Nephron progenitor cell (in vitro differentiated cells): ENCODE measurements at places on chromosomes 7 and 10.
A peak's percentile ranks its signal among the peaks of the same experiment; 100 is the strongest.

DNA sequence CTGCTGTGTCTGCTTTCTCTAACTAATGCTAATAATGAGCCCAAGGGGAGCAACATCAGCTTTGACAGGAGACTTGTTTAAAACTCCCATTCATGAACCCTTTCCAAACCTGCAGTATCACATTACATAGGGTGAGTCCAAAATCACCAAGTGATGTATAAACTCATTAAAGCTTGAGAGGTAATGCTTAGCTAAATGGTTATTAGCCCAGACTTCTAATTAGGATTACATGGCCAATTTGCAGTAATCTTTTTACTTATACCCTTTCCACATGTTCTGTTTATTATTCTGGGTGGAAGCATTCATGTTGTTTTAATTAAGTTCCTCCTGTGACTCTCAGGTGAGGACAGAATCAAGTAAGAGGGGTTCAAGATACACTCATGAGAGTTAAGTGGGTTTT is 17.5 kb downstream of the ZNF138 start:
- no peak for DNase-seq

DNA sequence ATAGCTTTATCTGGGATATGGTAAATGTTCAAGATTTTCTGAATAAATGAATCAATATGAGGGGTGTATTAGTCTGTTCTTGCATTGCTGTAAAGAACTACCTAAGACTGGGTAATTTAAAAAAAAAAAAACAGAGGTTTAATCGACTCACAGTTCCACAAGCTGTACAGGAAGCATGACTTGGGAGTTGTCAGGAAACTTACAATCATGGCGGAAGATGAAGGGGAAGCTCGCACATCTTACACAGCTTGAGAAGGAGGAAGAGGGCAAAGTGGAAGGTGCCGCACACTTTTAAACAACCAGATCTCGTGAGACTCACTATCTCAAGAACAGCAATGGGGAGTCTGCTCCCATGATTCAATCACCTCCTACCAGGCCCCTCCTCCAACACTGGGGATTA is 32.5 kb upstream of the OTUD1 start:
- DNase-seq: no peak

- no peak for DNase-seq
Measured at GRCh38 chr10:119191881-119192280, 13.3 kb upstream of the PRDX3 start.

GRCh38 chr7:1085910-1086421 is 1.9 kb upstream of the GPER1 start:
- DNase-seq: no peak

DNA sequence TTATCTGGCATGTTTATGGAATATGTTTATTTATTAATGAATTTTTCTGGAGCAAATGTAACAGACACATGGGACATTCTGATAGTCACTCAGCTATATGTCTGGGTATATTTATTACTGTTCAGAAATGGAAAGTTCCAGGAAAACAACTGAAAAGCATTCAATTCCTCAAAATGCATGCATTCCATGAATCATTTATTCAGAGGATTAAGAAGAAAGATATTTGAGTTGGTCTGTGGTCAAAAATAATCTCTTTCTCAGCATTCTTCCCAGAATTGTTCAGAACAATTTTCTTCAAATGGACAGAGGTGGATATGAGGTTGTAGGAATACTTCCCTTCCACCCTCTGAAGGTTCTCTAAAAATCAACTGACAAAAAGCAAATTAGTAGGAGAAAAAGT is 97.6 kb upstream of the ITGB1 start:
- no peak for DNase-seq

GRCh38 chr10:45461034-45461433 is 87.0 kb downstream of the ALOX5 start:
- no peak for DNase-seq

- DNase-seq: no peak
Measured at GRCh38 chr7:115410972-115411686, 489.2 kb downstream of the MDFIC start.

DNA sequence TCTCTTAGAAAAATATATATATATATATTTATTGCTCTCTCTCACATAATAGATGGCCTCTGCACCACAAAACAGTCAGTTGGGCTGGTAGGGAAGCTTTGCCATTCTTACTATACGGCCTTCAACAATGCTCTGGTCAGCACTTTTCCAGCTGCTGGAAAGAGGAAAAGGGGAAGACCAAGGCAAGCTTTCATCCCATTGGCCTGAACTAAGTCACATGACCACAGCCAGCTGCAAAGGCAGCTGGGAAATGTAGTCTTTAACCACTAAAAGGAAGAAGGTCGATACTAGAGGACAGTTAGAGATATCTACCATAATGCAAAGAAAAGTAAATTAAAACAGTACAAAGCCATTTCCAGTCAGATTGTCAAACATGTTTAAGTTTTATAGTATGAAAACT is 58.4 kb upstream of the MACROH2A2 start:
- DNase-seq: no peak

DNA sequence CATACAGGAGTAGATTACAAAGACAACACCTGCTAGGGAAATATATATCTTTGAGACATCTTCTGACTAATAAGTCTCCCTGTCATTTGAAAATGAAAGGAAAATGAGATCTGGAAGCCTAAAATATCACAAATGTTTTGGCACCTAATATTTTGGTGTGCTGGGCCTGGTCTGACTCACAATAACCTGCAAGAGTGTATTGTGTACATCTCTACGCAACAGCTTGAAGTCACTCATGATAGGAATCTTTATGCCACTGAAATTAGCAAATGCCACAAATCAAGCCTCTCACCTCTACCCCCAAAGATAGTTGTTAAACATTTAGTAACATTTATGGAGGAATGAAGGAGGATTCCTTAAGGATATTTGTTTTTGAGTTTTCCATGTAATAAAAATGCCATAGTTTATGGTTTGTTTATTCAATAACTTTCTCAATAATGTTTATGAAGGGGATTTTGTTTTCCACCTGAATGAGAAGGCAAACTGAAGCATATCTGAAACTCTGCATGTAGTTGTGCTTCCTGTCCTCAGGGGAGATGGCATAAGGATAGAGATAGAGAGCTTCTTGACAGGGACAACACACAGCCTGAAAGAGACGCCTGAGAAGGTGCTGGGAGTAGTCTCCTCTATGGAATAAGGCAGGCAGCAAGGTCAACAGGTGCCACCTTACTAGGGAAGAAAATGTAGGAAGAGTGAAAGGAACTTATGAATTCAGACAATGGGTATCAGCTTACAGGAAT is 197.4 kb downstream of the AHR start:
- DNase-seq: no peak

DNA sequence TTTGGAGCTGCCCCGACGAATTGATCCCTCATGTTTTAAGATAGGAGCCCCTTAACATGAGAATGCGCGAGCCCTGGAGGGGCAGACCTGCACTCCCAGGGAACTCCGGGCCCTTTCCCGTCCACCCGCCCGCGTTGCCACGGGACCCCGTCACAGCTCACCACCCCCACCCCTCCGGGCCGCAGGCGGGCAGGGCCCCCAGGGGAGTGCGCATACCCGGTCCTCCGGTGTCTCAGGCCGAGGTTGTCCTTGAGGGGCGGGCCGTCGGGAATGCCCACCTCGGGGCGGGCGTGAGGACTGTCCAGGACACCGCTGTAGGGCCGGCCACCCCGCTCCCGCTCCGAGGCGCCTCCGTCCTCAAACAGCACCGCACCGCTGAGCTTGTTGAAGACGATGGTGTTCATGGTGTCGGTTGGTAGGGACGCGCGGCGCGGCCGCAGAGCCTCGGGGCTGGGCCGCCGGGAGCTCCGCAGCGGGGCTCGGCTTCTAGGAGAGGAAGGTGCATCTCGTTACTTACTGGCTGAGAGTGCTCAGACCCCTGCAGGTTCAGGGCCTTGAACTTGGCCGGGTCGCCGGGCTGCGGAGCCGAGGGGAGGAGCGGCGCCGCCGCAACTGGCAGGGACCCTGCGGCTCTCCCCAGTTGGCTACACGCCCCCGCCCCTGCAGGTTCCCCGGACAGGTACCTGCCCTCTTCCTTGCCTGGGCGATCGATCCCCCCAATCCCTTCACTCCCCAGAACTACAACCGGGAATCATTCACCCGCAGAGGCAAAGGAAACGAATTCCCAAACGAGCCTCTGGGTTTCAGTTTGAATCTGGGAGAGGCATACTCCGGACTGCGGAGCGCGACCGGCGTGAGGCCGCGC is 2.4 kb downstream of the MKX start:
- DNase-seq: peak; percentile 59

- DNase-seq: no peak
Measured at GRCh38 chr10:110277591-110277990, 27.1 kb downstream of the SMNDC1 start.

DNA sequence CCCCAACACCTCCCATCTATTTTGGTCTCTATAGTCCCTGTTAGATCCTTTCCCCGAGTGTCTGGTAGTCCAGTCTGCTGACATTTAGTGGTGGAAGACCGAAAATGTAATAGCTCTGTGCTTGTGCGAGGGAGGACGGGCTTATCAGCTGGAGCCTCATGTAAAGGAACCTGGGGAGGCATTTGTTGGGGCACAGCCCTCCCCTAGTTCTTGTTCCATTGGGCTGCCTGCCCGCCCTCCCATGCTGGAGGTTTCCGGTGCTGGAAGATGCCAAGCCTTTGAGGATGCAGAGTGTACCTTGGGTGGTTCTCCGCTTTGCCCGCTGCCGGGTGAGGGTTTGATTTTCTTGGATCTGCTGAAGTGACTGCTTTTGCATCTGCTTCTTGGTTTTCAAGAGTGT is 5.4 kb downstream of the ZNF862 start:
- no peak for DNase-seq

GRCh38 chr10:43846187-43846680 is 197.6 kb upstream of the ZNF32 start:
- no peak for DNase-seq

DNA sequence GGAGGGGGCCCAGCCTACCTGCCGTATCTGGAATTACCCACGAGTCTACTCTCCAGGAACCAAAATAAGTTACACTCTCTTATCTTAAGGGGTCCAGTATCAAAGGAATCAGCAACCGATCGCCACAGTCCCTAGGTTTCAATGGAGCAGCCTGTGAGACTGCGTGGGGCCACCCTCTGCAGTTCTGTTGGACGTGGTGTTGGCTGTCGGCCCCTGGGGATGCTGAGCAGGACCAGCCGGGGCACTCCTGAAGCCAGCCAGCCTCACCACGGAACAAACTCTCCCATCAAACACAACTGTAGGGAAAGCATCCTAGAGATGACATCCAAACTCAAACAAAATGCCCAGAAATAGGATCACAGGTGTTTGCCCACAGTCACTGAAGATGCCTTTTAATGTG is 25.5 kb upstream of the ABLIM1 start:
- DNase-seq: no peak

- no peak for DNase-seq
Measured at GRCh38 chr7:81439591-81439990, 330.3 kb downstream of the HGF start.

DNA sequence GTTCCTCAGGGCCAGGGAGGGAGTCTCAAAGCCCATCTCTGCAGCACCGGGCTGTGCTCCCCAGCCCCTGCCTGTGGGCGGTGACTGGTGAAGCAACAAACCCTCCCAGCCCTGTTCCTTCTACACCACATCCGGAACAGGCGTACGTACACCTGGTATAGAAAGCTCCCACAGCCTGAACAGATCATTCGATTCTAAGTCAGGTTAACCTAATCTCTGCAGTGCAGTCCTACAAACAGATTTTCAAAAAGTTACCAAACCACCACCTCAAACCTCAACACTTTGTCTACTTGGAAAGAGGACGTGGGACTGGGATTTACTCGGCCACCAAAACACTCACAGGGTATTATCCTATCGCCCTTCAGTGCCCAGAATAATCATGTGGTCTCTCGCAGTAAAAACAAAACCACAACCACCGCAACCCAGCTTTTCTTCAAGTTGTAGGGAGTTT is 238.4 kb downstream of the DIP2C start:
- no peak for DNase-seq

- no peak for DNase-seq
Measured at GRCh38 chr7:66597461-66597860, 31.2 kb upstream of the KCTD7 start.

- no peak for DNase-seq
Measured at GRCh38 chr7:127730658-127731276, 78.8 kb downstream of the SND1 start.

- DNase-seq: no peak
Measured at GRCh38 chr10:11110539-11110938, 92.9 kb downstream of the CELF2 start.

- no peak for DNase-seq
Measured at GRCh38 chr10:106284802-106285587, 879.5 kb downstream of the SORCS1 start.

DNA sequence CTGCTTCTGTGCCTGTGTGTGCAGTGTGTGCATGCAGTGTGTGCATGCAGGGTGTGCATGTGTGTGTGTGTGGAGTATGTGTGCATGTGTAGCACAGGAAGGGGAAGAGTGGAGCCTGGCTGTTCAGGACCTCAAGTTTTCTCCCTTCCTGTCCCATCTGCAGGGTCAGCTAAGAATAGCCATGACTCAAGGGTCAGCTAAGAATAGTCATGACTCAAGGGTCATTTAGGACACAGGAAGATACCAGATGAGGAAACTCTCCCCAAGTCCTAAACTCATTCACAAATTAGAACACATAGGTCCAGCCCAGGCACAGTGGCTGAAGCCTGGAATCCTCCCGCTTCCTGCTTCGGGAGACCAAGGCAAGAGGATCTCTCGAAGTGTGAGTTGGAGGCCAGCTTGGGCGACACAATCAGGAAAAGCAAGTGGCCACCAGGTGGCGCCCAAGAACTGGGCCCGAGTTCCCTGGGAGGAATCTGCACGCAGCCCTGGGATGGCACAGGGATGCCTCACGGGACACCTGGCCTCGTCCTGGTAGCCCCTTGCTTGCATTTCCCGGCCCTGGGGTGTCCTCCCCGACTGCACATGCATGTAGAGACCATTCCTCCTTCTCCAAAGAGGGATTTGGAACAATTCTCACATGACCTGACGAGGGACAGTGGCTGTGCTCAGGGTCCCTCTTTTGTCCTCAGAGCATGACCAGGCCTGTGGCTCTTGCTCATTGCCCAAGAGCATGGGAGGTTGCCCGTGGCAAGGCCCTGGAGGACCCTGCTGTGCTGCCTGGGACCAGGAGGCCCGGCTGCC is 21.4 kb upstream of the VOPP1 start:
- DNase-seq: peak; percentile 85

- DNase-seq: no peak
Measured at GRCh38 chr10:86630079-86630478, 24.3 kb upstream of the OPN4 start.

GRCh38 chr10:132856869-132857524 is 71.0 kb upstream of the NKX6-2 start:
- DNase-seq: no peak

DNA sequence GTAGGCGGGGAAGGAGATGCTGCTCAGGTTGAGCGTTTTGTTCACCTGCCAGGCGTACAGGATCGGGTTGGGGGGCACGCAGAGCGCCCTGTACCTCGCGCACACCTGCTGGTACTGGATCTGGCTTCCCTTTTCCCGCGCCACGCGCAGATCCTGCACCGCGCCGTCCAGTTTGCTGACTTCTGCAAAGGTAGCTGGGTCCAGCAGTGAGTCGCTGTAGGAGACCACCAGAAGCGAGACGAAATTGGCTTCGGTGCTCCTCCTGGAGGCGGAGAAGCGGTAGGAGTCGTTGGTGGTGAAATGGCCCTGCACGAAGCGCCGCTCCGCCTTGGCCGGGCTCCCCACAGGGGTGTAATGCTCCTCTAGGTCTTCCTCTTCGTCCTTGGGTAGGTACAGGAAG is 90.7 kb upstream of the RAB18 start:
- DNase-seq: no peak
